ENCODE measurements at places on chromosomes 7 and 10.

- DNase-seq, result no peak
Observed at GRCh38 chr10:79342811-79343561, 4.3 kb upstream of the PPIF start.

DNA sequence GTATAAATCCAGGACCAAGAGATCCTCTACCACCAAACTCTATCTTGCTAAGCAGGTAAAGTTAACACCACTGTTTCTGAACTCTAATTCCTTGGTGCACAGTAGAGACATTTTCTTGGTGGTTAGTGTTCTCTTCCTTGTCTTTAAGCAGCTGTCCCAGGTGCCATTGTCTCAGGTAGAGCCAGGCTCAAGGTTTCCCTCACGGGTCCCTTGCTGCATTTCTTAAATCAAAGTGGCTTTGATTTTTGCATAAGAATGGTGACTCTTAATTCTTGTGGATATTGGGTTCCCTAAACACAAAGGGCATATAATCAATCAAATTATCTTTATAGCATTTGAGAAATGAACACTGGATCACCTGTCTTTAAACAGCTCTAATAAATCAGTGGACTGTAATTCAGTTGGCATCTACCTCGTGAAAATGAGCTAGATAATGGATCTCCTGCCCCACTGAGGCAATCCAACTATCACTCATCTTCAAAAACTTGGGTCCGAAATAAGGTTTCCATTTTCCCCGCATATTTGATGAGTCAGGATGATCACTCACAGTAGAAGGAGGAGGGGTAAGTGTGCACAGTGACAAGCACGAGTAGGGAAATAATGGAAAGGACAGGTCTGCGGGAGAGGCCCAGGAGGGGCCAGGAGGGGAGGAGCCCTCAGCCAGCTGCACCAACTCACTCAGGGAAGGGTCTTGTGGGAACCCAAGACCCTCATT, 2.4 kb downstream of the ABCC2 start:
- DNase-seq, result no peak

- no peak for DNase-seq
Observed at GRCh38 chr7:38453168-38453567, 178.0 kb downstream of the AMPH start.

GRCh38 chr10:129029851-129030602, 437.0 kb upstream of the MGMT start:
- no peak for DNase-seq

- no peak for DNase-seq
Observed at GRCh38 chr7:98240961-98241673, 10.9 kb downstream of the TECPR1 start.

- DNase-seq, result no peak
Observed at GRCh38 chr10:85643171-85643844, 723.3 kb downstream of the GRID1 start.

DNA sequence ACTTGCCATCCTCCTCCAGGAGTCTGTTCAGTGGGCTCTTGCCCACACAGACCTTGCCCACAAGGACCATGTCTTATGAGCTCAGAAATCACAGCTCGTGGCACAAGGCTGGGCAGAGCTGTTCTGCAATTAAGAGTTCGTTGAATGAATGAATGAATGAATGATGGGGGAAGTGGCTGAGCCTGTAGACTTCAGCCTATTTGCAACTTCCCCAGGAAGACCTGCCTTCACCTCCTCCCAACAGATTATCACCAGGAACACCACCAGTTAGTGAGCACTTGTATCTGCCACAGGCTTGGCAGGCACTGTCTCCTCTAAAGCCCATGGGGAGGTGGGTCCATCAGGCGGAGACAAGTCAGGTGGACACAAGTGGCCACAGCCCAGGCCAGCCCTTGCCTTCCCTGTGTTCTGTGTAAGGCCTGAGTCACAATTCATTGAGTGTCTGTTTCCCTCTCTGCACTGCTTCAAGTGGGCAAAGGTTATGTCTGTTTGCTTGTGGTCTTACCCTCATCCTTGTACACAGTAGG, 1.8 kb upstream of the FGF8 start:
- no peak for DNase-seq

GRCh38 chr10:128599030-128599429, 472.8 kb upstream of the MKI67 start:
- DNase-seq, result no peak

GRCh38 chr10:55897490-55897921, 463.6 kb downstream of the ZWINT start:
- DNase-seq, result no peak

- DNase-seq, result no peak
Observed at GRCh38 chr7:134724606-134725005, 54.8 kb upstream of the CALD1 start.

DNA sequence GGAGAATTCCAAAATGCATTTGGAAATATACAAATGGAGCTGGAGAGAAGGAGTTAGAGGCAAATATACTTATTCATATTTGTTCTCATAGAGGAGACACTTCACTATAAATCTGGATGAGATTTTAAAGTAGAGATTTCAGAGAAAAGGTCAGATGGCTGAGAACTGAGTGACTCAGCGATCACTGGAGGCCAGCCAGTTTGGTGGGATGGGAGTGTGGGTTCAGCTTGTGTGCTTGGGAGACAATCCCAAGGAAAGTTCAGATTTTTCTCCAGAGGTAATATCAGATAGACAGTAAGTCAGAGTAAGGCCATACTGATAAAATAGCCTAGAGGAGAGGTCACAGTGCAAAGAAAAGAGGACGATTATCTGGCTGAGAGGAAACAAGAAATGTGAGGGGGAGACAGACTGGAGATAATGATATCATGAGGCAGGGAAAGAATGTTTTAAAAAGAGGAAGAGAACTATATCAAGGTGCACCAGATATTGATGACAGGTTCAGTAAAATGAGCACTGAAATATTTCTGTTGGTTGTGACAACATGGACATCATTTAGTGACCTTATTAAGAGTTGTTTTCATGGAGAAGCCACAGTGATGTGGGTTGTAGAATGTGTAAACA, 67.0 kb downstream of the MDFIC start:
- DNase-seq, result peak; percentile 89

DNA sequence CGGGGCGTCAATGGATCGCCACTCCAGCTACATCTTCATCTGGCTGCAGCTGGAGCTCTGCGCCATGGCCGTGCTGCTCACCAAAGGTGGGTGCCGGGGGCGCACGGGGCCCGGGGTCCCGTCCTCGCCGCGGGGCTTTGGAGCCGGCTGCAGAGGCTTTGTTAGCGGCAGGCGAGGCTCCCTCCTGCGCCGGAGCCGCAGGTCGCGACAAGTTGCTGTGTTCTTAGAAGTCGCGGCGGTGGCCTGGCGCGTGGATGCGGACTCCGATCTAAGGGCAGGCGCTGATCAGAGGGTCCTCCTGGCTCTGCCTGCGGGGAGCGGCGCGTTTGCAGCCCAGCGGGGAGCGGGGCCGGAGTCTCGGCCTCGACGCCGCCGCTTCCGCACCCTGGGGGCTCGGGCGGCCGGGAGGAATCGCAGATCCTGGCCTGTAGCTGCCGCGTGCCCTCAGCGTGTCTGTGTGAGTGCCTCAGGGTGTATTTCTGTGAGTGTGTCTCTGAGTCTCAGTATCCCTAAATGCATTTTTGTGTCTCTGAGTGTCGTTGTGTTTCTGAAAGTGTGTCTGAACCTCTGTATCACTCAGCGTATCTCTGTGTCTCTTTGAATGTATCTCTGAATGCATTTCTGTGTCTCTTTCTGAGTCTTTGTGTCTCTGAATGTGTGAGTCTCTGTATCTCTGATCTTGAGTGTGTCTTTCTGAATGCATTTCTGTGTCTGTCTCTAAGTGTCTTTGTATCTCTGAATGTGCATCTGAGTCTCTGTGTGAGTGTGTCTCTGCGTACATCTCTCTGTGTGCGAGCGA, 766 bp downstream of the BAMBI start:
- DNase-seq, result no peak

DNA sequence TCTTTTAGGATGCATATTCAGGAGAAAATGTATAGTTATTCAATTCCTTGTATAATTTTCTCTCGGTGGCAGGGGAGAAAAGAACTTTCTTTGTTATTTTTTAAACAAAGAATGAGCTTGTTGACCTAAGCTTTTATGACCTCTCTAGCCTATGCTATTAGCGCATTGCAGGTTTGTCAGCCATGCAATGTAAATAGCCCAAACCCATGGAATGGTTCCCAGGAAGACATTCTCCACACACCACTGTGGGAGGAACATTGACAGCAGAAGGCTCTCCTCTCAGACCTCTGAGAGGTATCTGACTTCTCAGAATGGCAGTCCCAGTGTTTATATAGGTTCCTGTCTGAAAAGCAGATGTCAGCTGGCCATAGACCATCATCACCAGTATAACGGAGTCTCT, 19.6 kb upstream of the AGBL3 start:
- no peak for DNase-seq

GRCh38 chr7:516606-517456, 2.8 kb downstream of the PDGFA start:
- DNase-seq, result peak; percentile 73

- DNase-seq, result no peak
Observed at GRCh38 chr7:14691034-14691433, 211.5 kb downstream of the DGKB start.

- no peak for DNase-seq
Observed at GRCh38 chr7:151832138-151832537, 44.8 kb downstream of the PRKAG2 start.

DNA sequence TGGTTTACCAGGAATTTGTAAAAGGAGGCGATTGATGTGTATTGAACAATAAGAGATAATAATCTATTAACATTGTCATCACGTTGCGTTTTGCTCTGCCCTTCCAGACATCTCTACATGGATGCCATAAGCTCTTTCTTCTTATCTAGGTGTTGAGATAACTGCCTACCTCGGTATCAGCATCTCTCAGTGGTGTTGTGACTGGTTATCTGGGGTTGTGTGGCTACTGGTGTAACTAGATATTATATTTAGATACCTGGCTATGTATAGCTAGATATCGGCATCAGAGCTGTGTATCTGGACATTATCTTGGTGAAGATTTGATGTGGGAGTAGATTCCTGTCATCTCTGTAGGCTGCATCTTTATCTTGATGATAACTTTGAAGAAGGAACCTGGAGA, 17.2 kb downstream of the GATA3 start:
- no peak for DNase-seq

DNA sequence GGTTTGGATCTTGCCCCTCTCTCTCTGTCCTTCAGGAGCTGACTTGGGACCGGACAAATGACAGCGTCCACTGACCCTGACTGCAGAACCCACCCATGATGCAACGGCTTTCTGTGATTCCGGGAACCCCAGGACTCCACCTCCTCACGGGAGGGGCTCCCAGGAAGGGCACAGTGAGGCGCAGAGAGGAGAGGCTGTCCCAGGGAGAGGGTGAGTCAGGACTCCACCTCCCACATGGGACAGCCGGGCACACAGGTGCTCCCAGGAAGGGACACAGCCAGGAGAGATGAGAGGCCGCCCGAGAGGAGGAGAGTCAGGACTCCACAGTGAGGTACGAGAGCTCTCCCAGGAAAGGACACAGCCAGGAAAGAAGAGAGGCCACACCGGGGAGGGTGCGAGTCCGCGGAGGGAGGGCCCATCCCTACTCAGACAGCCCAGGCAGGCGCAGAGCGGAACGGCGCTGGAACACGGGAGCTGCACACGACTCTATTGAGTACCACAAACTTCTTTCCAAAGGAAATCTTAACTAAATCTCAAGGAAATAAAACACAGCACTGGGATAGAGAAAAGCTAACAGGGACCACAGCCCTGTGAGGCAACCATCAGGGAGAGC, 162.5 kb downstream of the MAD1L1 start:
- no peak for DNase-seq

- DNase-seq, result no peak
Observed at GRCh38 chr10:4315551-4315950, 510.5 kb upstream of the AKR1E2 start.

DNA sequence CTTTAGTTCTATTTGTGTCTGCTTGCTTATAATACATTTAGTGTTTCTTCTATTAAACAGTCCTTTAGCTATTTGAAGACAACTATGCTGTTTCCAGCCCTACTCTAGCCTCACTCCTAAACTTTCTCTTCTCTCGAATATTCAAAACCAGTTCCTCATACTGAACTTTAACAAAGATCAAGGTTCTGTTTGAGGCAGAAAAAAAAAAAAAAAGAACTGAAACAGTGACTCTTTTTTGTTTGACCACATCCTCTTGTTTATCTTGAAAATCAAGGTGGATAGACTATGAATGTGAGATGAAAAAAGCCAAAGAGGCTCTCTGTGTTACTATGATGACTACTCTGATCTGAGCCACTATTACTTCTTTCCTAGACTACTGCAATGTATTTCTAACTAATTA, 154.3 kb downstream of the ZNF365 start:
- DNase-seq, result no peak

DNA sequence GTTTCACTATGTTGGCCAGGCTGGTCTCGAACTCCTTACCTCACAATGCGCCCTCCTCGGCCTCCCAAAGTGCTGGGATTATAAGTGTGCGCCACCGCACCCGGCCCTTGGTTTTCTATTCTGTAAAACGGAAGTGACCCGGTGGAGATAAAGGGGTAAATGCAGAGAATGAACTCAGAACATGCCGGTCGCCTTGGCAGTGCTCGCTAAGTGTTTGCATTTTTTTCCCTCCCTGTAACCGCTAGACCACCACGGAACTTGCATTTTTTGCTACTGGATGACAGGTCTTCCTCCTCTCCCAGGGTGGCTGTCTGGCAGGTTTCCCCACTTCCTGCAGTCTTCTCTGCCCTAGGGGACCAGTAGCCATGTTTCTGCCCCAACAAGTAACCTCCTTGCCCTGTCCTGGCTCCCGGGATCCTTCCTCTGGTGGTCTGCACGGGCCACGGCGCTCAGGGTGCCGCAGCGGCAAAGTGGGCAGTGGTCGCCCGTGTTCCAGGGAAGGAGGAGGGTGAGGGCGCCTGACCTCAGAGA, 18.8 kb upstream of the GNA12 start:
- no peak for DNase-seq

DNA sequence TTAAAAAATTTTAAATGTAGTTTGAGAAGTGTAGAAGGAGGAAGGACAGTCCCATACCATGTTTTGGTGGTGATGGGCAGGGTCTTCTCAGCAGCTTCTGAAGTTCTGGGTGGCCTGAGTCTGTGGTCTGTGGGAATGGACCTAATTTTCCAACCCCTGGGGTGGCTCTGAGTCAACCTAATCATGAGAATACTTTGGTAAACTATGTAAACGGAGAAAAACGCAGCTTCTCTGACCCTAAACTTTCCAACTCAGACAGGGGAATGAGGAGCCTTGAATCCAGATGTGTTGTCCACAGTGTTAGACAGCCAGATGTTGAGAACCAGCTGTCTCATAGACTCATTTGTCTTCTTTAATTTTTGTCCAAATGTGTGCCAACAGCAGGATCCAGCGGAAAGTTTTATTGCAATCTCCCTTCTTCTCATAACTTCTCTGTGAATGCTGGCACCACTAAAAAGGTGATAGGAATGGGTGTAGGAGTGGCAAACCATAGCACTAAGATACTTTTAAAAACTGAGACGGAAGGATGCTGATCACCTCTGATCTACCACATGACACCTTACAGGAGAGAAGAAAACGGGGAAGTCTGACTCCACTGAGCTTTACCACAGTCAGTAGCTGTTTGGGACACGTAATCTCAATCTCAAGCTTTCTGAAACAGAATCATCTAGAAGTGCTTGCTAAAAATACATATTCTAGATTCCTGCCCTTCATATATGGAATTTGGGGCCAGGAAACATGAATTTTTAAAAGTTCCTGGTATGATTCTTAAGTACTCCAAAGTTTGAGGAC, 90.5 kb upstream of the PHYHIPL start:
- no peak for DNase-seq

- DNase-seq, result no peak
Observed at GRCh38 chr7:44808914-44809393, 12.5 kb downstream of the PPIA start.

Measured in NCI-H226 (cell line).